ENCODE measurements at places on chromosomes 1 and 21.

DNA sequence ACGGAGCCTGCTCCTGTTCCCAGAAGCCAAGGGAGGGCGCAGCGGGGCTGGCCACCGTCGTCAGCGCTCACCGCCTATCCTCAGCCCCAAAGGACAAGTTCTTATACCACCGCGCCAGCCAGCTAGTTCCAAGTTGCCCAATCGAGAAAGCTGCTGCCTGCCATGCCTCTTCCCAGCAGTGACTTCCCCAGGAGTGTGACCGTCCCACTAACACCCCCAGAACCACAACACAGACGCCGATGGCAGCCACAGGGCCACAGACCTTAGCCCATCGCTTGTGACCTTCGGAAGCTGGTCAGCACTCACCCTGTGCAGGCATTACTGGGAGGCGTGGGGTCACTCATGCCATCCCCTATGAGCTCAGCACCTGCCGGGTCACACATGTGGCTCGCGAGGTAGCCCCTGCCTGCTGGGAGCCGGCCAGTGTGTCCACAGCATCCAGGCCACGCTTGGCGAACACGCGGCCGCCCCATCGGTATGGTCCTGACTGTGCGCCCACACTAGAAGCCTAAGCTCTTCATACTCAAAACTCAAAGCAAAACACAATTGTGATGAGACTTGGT lies 20.1 kb downstream of the NADK start:
- DNase-seq = no peak

DNA sequence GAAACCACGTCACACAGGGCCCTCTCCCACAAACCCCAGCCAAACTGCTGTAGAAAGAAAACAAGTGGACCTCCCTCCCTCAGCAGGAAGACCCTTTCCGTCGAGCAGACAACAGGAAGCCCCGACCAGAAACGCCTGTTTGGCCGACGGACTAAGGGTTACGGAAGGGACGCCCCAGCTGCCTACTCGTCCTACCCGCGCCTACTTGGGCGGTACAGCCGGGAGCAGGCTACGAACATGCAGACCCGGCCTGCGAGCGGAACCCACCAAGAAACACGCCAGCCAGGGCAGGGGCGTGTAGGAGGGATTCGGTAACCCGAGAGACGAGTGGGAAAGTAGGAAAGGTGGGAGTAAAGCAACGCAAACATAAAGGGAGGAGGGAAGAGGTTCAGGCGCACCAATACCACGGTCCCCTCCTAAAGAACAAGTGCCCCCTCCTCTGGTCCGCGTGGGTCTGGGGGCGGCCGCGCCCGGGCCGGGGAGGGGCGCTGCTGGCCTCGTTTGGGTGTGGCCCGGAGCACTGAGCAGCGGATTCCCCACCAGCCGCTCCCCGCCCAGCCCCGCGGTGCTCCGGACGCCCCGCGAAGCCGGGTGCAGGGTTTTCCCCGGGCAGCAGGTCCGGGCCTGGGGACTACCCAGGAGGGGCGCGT lies 450 bp downstream of the S100A10 start:
- peak; percentile 61 for DNase-seq

- no peak for DNase-seq
These were observed 9.2 kb downstream of the SMIM12 start for GRCh38 chr1:34850382-34850781.

DNA sequence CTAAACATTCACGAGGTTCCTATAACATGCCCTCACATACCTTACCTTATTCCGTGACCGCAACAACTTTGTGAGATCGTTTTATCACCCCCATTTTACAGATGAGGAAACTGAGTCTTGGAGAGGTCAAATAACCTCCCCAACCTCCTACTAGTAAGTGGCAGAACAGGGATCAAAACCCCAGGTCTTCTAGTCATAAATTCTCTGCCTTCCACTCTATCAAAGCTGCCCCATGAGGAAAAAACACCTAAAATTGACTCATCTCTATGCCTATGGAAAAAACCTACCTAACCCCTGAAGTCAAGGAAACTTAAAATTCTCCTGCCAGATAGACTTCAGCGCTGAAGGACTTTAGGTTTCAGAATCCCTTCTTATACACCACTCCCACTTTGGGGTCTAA lies 69.5 kb upstream of the ERRFI1 start:
- no peak for DNase-seq

GRCh38 chr1:14543191-14543840 lies 55.2 kb upstream of the KAZN start:
- DNase-seq = no peak
